ENCODE measurements at places on chromosomes 1 and 21.

- no peak for DNase-seq
Measured at GRCh38 chr1:13865851-13866250, 165.9 kb downstream of the PRDM2 start.

DNA sequence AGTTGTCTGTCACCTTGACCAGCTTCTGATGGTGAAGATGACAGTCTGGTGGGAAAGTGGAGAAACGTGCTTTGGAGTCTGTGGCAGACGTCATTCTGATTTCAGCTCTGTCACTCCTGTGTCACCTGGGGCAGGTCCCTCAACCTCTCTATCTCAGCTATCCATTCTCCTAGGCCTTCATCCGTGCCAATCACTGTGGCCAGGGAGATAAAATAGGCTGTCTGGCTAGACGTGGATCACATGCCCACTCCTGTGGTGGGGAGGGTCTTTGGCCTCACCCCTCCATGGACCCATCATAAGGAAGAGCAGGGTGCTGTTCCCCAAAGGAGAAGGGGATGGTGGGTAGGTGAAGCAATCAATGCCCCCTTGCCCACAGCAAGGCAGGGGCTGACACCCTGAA is 140.3 kb downstream of the ACTL8 start:
- no peak for DNase-seq

DNA sequence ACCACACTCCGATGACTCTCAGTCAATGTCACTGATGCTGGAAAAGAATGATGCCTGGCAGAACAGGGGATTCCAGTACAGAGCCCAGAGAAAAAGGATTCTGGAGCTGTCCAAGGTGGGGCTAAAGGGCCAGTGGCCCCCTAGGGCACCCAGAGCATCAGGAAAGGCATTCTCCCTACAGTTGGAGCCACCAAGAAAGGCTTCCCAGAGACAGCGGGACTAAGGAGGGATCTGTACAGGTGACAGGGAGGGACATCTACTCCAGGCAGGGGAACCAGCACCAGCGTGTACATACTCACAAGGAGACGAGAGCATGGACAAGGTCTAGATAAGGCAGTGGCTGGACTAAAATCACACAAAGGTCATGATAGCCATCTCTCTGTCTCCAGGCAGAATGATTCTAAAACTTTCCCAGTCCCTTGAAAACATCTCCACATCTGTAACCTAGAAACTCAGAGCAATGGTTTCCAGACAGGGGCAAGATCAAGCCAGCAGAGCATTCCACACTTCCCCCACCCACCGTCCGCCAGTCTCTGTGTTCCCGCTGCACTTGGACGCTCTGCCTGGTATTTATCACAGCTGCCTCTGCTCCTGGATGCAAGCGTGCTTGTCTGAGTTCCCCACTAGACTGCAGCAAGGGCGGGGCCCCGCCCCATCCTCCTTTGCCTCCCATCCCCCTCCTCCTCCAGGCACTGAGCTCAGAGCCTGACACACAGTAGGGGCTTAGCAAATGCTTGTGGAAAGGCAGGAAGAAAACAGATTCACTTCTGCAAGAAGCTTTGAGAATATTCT is 111.6 kb upstream of the ZC3H12A start:
- no peak for DNase-seq

DNA sequence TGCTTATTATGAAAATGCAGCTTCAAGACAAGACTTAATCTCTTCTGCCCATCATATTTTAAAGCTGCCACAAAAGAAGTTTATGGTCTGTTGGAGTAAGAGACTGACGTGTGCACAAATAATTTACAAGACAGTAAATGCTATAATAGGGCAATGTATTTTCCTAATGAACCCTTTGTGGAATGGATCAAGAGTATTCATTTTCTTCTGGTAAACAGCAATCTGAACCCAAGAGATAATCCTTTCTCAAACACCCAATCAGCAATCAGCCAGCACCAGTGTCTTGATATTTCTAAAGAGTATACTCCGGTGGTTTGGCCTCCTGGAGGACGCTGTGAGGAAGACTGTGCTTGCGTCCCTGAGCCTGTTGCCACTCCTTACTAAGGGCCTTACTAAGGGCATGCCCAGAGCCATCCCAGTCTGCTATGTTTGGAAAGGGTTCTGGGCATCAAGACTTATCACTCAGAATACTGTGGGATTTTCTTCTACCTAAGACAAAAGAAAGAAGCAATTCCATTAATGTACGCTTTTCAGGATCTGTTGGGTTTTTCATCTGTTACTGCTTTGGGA is 48.8 kb upstream of the LRRC8D start:
- DNase-seq: no peak

DNA sequence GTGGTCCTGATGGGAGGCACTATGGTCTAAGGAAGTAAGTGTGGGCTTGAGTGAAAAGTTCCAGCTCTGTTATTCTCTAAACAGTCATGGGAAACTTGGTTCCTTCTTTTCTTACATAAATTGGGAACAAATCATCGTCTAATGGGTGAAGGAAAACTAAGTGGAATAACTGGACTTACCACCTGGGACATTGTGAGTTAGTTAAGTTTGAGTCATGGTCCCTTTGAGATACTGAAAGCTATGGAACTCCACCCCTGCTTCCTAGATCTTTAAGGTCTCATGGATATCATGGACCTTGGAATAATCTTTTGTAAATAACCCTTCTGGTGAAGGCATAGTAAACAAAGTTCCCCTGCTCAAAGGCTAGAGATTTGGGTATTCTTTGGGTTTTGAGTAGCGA is 16.1 kb upstream of the TXLNA start:
- no peak for DNase-seq

DNA sequence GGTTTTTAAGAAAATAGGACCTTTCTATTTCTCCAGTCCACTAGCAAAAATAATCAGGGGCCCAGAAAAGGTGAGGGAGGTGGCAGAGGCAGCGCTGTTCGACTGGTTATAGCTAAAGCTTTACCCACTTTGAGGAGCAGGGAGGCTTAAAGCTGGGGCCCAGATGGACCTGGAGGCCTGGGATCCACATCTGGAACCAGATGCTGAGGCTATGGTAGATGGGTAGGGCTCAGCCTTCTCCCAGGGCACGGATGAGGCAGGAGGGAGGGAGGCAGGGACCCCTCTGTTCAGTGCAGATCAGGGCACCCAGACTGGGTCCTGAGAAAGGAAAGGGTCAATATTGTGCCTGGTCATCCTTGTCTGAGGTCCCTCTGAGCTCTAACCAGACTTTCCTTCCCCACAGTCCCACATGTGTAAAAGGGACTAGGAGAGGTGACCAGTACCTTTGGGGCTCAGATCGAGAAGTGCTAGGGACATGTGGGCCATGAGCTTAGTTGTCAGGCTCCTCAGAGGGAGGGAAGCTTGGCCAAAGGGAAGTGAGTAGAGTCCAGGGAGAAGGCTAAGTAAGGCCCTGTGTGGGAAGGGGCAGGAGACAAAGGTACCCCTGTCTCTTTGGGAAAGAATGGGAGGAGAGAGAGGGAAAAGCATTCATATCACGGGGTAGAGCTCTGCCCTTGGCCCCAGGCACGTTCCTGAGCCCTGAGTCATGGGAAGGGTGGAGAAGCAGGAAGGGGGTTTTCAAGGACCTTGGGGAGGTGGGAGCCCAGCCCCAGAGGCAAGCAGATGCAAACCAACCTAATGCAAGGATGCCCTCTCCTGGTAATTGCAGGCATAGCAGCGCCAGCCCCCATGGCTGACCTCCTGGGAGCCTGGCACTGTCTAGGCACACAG is 15.4 kb downstream of the LMNA start:
- DNase-seq: no peak

- DNase-seq: peak; percentile 16
Measured at GRCh38 chr21:35189077-35189863, 140.2 kb upstream of the RUNX1 start.

DNA sequence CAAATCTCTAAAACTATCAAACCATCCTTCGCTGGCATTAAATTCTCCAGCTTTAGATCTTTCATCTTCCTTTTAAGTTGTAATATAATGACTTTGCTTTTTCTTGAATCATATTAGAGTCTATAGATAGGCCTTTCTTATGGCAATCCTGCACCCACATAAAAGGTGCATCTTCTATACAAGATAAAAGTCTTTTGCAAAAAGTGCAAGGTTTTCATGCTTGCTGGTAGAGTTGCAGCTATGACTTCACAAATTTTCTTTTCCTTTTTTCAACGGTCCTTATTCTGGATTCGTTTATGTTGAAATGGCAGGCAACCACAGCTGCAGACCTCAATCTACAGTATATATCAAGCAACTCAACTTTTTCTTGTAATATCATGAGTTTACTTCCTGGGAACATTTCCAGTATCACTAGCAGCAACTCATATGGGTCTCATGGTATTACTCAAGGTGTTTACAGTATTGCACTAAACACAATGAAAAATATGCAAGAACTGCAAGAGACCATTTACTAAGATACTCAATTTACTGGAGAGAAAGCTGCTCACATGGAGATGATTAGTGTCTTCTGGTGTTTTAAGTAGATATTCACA is 22.1 kb downstream of the OMA1 start:
- DNase-seq: no peak

GRCh38 chr1:12594966-12595756 is 22.8 kb downstream of the DHRS3 start:
- DNase-seq: no peak

DNA sequence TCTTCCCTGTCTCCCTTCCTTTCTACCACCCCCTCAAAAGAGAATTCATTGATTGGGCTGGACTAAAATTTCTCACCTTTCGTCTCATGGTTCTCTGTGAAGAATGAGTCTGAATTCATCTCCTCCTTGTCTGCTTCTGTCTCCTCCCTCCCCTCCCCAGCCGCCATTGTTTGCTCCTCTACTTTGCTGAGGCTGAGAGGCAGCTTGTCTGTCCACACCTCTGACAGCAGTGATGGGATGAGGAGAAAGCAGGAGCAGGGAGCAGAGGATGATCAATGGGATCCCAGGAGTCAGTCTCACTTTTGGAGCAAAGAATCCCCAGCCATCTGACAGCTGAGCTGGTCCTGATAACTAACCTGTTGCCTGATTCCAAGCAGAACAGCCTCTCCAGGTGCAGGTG is 2.5 kb downstream of the ILDR2 start:
- no peak for DNase-seq

- DNase-seq: peak; percentile 54
Measured at GRCh38 chr1:228082918-228083870, 686 bp downstream of the ARF1 start.

DNA sequence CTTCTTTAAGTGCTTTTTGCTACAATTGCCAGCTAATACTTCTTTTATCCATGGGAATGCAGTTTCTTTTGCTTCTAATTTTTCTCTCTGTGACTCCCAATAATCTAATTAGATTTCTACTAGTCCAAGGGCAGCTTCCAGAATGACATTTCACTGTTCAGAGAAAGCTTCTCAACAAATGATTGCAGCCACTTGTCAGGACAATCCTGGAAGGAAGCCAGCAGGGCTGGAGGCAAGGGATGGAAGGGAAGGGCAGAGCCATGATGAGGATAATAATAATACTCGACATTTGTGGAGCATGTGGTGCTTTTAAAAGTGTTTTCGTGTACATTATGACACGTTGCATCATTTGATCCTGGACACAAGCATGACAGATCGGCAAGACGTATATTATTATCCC is 19.4 kb downstream of the F11R start:
- DNase-seq: no peak

DNA sequence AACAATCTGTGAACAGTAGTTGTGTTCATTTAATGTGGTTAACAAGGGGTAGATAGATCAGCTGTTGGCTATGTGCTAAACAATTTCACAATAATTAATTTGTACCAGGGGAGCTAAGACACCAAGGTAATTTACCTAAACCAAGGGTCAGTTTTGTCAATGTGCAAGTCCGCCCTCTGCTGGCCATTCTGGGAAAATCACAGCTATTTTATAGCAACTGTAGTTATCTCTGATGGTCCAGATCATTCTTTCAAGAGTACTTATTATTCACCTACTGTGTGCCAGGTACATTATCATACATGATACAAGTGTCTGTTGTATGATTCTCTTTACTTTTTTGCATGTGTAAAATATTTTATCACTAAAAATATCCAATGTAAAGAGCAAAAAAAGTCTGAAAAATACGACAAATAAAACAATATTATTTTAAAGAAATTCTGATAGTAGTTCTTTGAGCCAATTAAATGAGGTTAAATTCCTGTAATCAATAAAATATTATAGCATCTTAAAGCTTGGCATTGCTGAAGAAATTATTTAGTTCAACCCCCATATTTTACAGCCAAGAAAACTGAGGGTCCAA is 312.3 kb upstream of the FAM78B start:
- DNase-seq: no peak

- DNase-seq: no peak
Measured at GRCh38 chr1:2224170-2224584, 3.9 kb upstream of the SKI start.

- DNase-seq: no peak
Measured at GRCh38 chr1:1752636-1753606, 25.3 kb downstream of the NADK start.

- no peak for DNase-seq
Measured at GRCh38 chr1:156026588-156026987, 5.8 kb upstream of the SSR2 start.

DNA sequence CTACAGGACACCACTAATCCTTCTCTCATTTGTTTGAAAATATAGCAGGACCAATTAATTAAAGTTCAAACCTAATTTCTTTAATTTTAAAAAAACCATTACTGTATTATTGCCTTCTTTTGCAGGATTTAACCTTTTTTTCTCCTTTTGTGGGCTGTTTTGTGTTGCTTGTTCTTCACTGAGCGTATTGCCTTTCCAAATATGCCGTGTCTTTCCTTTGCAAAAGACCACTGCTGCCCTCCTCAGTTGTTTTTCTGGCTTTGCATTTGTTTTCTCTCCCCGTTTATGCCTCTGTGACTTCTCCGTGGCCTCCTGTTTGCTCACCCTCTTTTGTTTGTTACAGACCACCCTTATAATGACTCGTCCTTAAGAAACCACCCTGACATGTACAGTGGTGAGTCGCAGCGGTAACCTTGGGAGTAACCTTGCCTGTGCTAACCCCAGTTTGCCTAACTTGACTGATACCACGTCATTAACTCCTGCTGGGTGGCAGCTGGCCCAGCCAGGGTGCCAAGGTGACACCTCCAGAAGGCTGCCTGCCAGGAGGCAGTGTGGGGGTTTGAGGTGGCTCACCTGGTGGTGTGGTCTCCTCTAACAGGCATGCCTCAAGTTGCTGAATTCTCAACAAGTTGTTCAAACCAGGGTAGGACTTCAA is 81.1 kb upstream of the CNTN2 start:
- DNase-seq: no peak

GRCh38 chr1:17630048-17630830 is 90.7 kb downstream of the ARHGEF10L start:
- DNase-seq: no peak

- DNase-seq: peak; percentile 23
Measured at GRCh38 chr1:95095833-95096217, 21.3 kb upstream of the TLCD4 start.

DNA sequence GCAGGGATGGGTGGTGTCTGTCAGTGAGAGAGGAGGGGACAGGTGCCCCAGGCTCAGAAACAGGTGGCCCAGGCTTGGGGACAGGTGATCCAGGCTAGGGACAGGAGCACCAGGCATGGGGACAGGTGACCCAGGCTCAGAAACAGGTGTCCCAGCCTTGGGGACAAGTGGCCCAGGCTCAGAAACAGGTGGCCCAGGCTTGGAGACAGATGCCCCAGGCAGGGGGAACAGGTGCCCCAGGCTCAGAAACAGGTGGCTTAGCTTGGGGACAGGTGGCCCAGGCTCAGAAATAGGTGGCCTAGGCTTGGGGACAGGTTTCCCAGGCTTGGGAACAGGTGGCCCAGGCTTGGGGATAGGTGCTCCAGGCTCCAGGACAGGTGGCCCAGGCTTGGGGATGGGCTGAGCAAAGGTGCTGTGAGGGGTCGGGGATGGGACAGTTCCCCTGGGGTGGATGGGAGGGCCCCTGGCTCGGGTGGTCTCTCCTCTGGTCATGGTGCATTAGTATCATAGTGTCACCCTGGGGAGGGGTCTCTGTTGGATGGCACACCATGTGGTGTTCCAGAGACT is 87.7 kb upstream of the C1orf174 start:
- DNase-seq: no peak

GRCh38 chr1:1032424-1032823 is 12.5 kb downstream of the AGRN start:
- DNase-seq: no peak

Data from GM12892 (cell line).